Effector CD8-positive, alpha-beta T cell (primary cell): ENCODE measurements at places on chromosomes 2 and 18.

DNA sequence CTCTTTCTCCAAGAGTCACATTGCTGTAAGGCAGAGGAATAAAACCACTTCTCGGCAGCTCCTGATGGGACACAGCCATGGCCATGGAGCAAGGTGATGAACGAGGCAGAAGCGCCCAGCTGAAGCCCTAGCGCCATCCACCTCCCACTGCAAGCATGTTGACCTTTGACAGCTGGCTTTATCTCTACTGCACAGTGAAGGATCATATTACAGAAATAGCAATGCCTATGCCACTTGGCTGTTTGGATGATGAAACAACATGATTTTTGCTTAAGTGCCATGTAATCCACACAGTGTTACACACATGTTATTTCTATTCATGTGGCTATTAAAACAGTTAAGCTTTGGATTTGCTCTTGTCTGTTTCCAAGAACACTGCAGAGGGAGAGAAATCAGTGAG lies 167.7 kb downstream of the VAPA start:
- DNase-seq, result no peak

DNA sequence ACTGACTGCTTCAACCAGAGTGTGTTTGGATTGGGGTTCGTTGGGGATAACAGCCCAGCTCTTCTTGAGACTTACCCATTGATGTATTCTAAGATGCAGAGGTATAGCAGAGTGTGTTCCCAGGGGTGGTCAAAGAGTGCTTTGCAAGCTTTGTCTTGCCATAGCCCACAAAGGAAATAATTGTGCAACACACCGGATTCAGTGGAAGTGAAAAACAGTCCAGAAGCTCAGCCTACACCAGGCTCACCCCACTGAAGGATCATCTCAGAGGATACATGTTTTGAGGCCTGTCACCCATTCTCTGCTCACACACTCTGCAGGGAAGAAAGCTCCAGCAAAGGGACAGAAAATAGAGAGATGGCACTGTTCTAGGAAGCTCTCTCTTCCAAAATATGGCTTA lies 9.6 kb downstream of the CACNB4 start:
- DNase-seq, result no peak

- no peak for DNase-seq
Observed at GRCh38 chr2:69241093-69241492, 145.9 kb downstream of the GFPT1 start.

DNA sequence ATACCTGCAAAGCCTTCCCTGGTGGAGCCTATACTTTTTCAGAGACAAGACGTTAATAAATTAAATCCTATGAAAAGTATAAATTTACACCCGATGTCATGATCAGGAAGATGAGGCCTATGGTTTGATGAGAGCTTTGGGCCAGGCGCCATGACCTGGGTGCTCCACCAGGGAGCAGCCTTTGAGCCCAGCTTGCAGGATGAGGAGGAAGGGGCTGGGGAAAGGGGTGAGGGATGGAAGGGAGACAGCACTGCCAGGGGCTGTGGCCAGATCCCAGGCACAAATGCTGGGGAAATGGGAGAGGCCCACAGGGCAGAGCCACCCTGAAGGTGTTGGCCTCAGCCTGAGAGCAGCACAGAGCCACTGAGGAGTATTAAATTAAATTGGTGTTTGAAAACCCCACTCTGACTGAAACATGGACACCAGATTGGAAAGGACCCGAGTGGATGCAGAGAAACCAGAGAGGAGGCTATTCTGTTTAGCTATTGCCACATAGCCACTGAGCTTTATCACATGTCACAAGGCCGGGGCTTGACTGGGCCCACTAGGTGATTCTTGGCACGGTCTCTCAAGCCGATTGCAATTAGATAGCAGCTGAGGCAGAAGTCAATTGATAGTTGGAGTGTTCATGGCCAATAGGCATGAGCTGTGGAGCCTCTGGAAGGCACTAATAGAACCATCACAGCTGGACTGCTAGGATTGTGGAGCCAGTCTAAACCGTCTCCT lies 9.6 kb upstream of the FAHD2A start:
- no peak for DNase-seq
